Panc1 (cell line): ENCODE measurements at places on chromosomes 11 and 22.

GRCh38 chr22:50308986-50309600 lies 1.6 kb upstream of the PLXNB2 start:
- DNase-seq = no peak

- DNase-seq = peak; percentile 42
Measured at GRCh38 chr11:45102810-45103621, 43.4 kb upstream of the PRDM11 start.

GRCh38 chr22:22386602-22387385 lies 121.7 kb downstream of the ZNF280B start:
- DNase-seq = no peak

DNA sequence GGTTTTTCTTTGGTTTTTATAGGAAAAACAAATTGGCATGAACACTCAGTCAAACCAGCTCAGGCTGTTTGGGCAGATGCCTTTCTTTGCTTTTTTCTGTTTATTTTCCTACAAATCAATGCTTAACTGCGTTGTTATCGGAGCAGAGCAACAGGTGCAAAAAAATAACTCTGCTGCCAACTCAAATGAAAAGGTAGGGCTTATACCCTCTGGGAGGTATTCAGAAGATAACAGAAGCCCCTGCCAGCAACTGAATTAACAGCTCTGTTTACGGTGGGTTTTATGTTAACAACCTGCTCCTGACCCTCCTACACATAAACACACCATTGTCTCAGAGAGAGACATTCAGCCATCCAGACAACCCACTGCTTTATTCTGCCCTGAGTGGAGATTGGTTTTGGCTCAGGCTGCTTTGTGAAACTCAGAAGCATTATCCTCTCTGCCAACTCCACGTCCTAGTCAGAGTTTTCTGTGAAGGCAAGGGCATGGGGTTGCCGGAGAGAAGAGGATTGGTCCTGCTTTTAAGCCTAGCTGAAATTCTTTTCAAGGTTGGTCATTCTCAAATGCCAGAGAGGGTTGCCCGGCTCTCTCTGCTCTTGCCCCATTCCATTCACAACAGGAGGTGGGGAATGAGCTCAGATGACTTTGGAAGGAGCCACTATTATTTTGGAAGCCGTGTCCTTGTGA lies 11.4 kb downstream of the EHF start:
- DNase-seq = no peak

- DNase-seq = no peak
Measured at GRCh38 chr11:55966391-55966790, 3.4 kb downstream of the OR10AG1 start.

DNA sequence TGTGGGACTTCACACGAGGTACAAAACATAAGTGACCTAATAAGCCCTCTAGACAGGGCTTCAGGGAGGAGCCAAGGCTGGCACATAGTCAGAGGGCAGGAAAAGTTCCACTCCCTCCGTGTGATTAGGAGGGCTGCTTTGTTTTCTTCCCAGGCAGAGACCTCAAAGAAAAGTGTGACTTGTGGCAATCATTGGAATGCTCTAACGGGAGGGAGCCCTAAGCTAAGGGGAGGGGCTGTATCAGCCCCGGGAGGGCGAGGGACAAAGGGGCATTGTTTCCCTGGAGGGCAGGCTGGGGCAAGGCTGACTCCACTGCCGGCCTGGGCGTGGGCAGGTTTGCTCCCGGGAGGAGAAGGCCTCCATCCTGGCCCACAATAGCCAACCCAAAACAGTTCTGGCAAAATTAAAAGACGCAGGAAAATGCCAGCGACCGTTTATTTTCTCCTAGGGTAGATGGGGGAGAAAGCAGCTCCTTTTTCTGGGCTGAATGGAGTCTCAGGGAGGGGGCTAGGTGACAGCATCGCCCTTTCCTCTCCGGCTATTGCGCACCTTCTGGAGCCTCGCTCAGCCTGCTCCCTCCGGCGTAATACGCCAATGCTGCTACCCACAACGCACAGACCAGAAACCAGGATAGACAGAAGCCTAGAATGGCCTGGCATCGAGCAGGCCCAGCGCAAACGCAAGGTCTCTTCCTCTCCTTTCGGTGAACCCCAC lies 60.2 kb downstream of the ENDOD1 start:
- DNase-seq = no peak

- no peak for DNase-seq
Measured at GRCh38 chr22:27438271-27438980, 363.1 kb downstream of the MN1 start.
